Erythroblast (primary cell): ENCODE measurements at places on chromosomes 16 and 17.

DNA sequence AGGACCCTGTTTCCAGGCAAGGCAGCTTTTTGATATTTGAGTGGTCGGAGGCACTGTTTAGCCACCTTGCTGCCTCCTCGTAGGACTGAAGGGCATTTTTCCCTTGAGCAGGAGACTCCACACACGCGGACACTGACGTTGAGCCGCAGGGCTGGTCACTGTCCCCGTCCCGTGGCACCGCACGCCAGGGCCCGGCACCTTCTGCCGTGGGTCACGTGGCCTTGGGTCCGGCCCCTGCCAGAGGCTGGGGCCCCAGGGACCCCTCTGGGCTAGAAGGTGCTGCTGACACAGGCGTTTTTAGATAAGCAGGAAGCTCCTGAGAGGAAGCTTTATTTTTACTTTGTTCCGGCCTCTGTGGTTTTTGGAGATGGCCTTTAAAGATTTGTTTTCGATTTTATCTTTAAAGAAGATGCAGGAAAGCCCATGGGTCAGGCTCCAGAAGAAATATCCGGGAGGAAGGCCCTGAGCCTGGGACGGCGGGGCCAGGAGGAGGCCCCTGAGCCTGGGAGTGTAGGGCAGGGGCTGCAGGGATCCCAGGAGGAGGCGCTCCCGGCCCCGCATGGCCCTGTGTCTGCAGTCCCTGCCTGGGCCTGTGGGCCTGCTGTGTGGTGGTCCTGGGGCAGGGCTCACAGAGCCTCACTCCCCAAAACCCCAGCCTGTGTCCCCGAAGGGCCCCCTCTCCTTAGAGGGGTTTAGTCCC lies 30.5 kb upstream of the GNG13 start:
- no peak for DNase-seq

DNA sequence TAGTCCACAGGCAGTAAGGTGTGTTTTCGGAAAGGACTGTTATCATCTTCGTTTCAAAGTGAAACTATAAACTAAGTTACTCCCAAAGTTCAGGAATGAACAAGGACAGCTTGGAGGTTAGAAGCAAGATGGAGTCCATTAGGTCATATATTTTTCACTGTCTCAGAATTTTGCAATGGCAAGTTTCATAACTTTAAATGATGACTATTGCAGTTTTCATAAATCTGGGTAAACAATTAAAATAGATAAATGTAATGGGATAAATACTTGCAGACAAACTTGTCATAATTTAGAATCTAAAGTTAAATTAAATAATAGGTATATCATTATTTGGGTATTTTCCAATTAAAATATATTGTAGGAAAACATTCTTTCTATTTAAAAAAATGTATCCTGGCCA lies 14.7 kb upstream of the TRIM25 start:
- DNase-seq = no peak

GRCh38 chr17:39775031-39775430 lies 37.3 kb downstream of the GRB7 start:
- no peak for DNase-seq

DNA sequence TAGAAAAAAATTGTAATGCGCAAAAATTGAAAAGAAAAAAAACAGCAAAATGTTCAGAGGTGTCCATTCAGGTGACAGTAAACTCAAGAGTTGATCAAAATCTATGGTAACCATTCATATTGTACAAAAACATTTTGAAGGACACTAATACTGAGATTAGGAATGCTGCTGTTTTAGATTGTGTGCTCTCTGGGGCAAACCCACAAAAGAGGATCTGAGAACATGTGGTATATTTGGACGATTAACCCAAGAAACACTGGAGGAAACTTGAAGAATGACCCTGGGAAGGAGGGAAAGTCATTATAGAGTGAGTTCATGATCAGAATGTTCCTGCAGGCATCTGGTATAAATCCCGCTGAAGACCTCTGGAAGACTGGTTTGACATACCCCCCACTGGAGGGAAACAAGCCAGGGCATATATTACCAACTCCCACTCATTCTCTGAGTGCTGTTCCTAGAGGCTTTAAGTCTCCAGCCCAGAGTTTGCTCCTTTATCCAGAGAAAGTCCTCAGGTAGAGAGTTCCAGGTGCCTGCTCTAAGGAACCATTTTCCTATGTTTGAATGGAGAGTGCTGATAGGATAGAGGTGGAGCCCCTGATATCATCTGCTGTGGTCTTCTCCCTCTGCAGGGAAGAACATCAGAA lies 1.2 kb downstream of the KRTAP4-2 start:
- DNase-seq = no peak

DNA sequence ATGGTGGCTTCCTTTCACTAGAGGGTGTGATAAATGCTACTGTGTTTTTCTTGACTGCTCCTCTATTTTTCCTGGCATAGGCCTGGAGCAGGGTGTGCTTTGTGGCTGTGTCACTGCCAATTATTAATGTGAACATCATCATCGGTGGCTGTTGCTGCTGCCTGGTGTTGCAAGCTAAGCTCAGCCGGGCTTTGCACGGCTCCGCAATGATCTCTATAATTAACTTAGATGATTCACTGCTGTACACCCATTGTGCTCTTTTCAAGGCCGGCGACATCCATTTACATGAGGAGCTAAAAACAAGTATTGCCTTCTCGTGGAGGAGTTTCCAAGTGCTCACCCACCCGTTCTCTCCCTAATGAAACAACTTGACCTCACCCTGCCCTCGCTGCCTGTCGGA lies 160.1 kb upstream of the IRX3 start:
- no peak for DNase-seq

GRCh38 chr17:45868276-45868675 lies 23.6 kb downstream of the SPPL2C start:
- no peak for DNase-seq

- DNase-seq = no peak
Observed at GRCh38 chr16:8673611-8674412, 605 bp upstream of the ABAT start.

- no peak for DNase-seq
Observed at GRCh38 chr17:49334744-49335512, 27.1 kb downstream of the ZNF652 start.

GRCh38 chr16:21610006-21610544 lies 10.7 kb downstream of the METTL9 start:
- no peak for DNase-seq

DNA sequence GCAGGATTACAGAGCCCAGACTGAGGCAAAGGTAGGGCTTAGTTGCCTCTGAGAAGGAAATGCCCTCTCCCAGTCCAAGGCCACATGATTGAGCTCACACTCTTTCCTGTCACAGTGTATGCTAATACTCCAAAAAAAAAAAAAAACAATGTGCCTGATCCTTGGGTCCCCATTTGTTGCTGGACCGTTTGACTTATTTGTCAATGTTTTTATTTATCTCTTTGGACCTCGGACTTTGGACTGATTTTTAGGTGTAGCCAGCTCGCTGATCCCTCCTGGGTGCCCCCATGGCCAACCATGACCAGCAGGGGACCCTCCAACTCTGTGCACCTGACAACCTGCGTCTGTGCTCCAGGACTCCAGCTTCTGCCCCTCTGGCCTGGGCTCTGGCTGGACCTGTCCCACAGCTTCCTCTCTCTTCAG lies 622 bp upstream of the CCL16 start:
- DNase-seq = peak; percentile 5

- no peak for DNase-seq
Observed at GRCh38 chr17:8147141-8147804, 4.9 kb downstream of the PER1 start.

DNA sequence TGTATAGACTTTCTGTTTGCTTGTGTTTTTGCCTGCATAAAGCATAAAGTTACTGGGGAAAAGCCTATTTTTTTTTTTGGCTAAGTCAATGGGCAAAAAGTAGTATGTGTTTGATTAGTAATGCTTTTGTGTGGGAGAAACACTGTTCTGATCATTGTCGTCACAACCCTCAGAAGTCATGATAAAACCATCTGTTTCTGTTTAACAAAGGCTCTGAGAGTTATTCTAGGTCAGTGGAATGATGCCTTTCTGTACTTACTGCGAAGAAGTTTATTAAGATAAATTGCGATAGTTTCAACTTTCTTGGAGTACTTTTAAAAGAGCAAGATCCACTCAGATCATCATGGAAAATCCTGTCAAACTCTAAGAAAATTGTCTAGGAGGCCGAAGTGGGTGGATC lies 80.9 kb downstream of the PRKCA start:
- DNase-seq = no peak

GRCh38 chr17:48250949-48251348 lies 143.4 kb downstream of the SNX11 start:
- no peak for DNase-seq

- no peak for DNase-seq
Observed at GRCh38 chr16:77590707-77591106, 131.6 kb upstream of the NUDT7 start.

- DNase-seq = no peak
Observed at GRCh38 chr16:57179215-57179828, 6.5 kb downstream of the PSME3IP1 start.

GRCh38 chr17:17757391-17757791 lies 76.1 kb downstream of the RAI1 start:
- no peak for DNase-seq

DNA sequence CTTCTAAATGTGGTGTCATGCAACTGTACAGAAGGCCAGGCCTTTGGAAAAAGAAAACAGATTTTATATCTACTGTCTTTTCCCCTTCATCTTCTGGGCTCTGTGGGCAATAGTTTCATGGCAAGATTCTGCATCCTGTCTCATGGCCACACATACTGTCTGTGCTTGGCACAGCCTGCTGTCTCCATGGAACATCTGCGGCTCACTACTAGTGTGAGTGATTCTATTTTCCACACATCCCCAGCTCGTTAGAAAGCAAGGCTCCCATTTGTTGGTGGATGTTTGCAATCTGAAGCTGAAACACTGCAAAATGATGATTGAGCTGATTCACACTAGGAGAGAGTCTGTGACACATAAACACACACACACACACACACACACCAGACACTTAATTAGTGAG lies 32.4 kb downstream of the CACNG3 start:
- DNase-seq = no peak

- no peak for DNase-seq
Observed at GRCh38 chr17:41547921-41548843, 20.1 kb upstream of the KRT19 start.

DNA sequence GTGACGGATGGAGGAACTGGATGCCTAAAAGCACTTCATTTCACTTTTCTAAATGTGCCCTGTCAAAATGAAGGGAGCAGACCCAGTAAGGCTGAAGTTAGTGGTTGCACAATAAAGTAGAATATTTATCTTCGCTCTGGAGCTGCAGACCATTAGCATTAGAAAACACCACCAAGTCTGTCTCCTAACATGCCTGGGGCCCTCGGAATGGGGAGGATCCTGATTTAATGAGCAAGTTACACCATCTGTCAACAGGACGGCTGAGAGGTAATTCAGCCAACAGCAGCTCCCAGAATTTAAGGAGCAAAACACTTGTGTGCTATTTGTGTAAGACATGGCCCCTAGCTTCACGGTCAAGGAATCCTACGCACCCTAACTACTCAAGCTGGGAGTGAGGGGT lies 22.3 kb downstream of the CA10 start:
- no peak for DNase-seq

DNA sequence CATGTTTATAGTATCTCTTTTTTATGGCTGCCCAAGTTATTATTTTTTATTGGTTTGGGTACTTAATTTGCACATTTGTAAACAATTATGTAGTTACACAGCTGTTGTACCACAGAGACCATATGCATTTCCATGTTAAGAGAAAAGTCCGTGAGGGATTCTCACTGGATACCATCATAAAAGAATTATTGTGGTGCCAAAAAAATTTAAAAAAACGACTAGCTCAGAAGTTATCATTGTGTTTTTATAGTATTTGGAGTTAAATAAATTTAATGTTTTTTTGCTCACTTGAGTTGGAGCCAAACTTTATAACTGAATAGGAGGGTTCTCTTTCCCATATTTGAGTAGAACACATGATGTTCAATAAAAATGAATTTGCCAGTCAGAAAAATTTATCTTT lies 618.7 kb downstream of the WWOX start:
- DNase-seq = no peak

GRCh38 chr17:5785867-5786509 lies 201.7 kb upstream of the NLRP1 start:
- DNase-seq = no peak

GRCh38 chr16:11980136-11980844 lies 3.8 kb downstream of the SNX29 start:
- DNase-seq = no peak
